ENCODE measurements at places on chromosomes 11 and 22.

GRCh38 chr22:19518635-19519034 is 5.6 kb downstream of the CLDN5 start:
- no peak for DNase-seq

GRCh38 chr11:73999581-74000306 is 9.1 kb downstream of the UCP3 start:
- no peak for DNase-seq

DNA sequence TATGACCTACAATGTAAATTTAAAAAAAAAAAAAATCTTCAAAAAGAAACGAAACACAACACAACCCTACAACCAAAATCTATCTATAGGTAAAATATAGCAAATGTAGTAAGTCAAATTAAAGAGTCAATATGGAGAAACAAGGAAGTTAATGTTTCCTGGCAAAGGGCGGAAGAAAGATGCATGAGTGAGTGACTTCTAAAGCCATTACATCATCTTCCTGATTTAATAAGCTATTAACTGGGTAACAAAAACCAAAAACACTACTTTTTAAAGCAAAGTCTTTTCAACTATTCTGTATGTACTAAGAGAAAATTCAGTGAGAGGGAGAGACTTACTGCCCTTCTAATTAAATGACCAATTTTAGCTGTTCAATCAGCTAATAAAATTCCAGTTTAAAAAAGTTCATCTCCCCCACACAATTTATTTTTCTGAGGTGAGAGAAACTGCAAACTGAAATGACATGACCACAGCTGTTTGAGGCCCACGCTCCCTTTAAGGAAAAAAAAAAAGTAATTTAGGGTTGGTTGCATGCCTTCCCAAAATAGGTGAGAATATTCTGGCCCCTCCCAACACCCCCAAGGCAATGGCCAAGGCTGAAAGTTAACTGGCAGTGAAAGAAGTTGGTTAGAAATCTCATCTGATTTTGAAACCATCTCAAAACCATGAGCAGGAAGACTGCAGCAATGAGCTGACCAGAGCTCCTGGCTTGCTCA is 5.9 kb downstream of the SF1 start:
- DNase-seq, result no peak

GRCh38 chr22:25393121-25393805 is 171.2 kb upstream of the GRK3 start:
- DNase-seq, result no peak

DNA sequence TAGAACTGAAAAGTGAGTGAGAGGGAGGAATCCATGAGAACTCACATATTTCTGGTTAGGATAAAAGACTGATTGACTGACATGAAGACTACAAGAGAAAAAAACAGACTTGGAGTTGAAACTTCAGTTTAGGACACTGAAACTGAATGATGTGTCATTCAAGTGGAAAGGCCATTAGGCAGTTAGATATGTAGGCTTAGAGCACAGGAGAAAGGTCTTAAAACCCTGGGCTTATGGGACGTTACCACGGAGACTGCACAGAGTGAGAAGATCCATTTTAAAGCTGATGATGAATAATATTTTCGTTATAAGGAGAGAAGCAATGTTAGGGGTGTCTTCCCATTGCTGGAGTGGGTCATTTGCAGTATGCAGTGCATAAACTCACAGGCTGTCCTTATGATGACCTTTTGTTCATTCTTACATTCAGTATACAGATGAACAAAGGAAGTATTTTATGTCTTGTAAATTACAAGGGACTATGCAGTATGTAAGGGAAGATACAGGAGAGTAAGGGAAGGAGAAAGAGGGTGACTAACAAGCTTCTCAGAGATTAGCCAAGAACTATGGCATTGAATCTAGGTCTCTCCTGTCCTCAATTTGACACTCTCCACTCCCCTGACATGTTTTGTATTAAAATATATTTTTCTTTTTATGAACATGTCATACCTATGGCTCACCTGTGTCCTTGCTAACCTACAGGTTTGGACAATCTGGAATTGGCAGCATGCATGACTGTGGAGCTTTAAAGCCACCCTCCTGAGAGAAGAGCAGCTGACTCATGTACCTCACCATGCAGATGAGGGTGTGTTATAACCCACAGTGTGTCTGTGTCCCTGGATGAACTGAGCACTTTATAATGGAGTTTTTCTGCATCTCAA is 63.7 kb downstream of the MAML2 start:
- DNase-seq, result no peak

- no peak for DNase-seq
These were observed 57.9 kb downstream of the SYTL2 start for GRCh38 chr11:85752890-85753581.

DNA sequence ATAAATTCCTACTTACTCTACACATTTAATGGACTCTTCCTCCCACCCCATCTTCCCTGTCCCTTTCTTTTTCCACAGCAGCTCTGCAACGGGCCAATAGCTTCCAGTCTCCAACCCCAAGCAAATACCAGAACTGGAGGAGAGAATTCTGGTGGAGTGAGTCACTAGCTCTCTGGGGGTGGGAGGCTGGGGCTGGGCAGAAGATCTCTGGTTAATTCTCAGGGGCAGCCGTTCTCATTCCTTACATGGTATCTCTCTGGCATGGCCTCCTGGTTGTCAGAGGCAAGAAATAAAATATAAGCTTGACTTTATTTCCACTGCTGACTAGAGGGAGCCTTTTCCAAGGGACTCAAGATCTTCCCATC is 90.4 kb upstream of the PARVA start:
- DNase-seq, result no peak

GRCh38 chr11:65576232-65576866 is 496 bp downstream of the EHBP1L1 start:
- DNase-seq, result no peak

DNA sequence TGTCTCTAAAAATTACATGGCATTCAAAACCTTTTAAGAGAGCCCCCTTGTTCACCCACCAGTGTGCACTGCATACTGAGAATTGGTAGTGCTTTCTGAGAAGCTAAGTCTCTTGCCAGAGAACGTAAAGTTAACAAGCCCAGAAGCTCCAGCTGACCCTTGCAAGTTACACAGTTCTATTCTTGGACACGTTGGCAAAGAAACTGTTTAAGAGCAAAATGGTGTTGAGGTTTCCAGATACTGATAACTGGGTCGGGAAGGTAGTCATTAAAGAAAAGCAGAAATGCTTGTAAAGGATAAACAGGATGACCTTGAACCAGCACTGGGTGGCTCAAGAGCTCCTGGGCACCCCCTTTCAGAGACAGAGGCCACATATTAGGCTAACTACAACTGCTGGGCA is 284.8 kb downstream of the CADM1 start:
- no peak for DNase-seq

- DNase-seq, result no peak
These were observed 22.5 kb downstream of the LRP4 start for GRCh38 chr11:46895821-46896220.

DNA sequence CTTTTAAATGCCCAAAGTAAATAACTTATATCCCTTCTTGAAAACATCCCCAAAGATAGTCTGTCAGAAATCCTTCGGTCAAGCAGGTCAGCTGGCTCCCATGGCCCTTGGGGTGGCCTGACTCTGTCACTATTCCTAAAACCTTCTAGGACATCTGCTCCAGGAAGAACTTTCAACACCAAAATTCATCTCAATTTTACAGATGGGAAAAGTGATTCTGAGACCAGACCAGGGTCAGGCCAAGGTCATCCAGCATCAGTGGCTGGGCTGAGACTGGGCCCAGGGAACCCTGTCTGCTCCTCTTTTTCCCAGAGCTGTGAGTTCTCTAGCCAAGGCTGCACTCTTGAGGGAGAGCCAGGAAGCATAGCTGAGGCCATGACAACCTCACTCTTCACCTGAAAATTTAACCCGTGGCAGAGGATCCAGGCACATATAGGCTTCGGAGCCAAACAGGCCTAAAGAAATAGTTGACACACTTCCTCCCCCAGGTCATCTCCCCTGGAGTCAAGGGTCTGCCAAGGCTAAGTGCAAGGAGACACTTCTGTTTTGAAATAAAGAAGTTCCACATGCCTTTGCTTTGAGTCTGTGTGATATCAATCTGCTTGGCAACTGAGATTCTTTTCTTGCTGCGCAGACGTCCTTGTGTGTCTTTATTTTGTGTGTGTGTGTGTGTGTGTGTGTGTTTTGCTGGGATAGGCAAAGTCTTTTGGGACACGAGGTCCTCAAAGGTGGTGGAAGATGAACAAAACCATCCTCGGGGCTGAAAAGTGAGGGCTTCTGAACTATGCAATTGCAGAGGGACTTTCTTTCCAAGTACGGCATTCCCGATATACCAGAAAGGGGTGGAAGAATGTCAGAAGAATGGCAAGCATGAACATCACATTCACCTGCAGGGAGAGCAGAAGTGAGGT is 16.8 kb upstream of the PRG2 start:
- DNase-seq, result no peak

DNA sequence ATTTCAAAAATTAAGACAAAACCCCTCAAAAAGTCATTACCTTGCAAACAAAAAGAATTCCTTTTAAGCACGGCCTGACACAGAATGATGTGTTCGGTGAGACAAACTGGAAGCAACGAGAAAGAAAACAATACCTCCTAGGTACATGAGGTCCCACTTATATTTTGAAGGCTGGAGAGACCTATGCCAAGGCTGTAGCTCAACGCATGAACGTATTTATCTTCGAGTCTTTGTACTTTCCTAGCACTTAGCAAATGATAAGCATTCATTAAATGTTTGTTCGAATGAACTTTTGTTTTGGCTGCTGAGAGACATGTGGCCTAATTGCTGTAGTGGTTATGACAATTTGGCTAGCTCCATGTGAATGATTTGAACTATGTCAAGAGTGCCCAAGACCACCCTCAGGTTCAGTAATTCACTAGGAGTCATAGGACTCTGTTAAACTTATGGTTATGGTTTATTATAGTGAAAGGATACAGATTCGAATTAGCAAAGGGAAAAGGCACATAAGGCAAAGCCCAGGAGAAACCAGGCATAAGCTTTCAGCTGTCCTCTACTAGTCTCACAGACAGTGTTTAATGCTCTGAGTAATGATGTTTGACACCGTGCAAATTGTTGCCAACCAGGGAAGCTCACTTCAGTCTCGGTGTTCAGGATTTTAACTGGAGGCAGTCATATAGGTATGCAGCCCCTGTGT is 26.0 kb upstream of the HORMAD2 start:
- no peak for DNase-seq
